CD4-positive, alpha-beta T cell treated with Interleukin-2 at 100 ng/mL for 4 hours (primary cell): ENCODE measurements at places on chromosomes 2 and 18.
A peak's percentile ranks its signal among the peaks of the same experiment; 100 is the strongest.

GRCh38 chr2:168003876-168004275 lies 243.5 kb downstream of the STK39 start:
- no peak for DNase-seq

DNA sequence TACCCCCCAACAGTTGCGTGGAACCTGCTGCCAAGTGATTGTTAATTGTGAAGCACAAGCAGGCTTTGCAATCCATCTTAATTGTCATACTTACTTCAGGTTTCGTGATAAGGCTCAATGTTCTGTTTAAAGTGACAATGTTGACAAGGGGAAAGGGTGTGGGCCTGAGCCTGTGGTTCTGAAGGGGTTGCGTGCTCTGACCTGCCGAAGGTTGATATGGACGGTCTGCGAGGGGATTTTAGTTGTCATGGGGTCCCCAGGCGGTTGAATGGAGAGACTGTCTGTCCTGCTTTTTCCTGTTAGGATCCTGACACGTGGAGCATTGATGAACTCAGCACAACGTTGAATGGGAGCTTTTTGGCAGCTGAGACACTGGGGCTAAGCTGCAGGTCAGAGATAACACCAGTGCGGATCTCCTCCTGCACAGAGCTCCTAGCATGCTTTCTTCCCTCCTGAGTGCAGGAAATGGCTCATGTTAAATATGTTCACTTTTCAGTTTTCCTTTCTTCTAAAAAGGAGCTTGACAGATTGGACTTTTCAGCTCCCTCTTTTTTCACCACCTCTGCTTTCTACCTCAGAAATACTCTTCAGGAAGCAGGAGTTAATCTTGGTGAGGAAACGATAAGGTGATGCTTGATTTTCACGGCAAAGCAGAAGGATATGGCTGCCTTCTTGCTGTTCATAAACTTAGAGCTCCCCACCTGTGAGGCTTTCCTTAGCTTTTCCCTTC lies 62.9 kb upstream of the ZEB2 start:
- no peak for DNase-seq

DNA sequence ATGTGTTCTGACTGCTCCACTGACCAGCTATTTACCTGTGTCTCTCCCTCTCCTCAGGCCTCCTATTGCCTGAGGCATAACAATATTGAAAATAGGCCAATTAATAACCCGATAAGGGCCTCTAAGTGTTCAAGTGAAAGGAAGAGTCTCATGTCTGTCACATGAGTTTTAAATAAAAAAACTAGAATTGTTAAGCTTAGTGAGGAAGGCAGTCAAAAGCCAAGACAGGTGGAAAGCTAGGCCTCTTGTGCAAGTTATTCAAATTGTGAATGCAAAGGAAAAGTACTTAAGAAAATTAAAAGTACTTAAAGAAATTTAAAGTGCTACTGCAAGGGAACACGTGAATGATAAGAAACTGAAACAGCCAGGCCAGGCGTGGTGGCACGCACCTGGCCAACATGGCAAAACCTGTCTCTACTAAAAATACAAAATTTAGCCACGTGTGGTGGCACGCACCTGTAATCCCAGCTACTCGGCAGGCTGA lies 44.9 kb upstream of the TAF4B start:
- no peak for DNase-seq

GRCh38 chr18:56282234-56283104 lies 355.9 kb downstream of the TXNL1 start:
- no peak for DNase-seq

- no peak for DNase-seq
Measured at GRCh38 chr18:24731981-24732380, 271.5 kb downstream of the HRH4 start.

DNA sequence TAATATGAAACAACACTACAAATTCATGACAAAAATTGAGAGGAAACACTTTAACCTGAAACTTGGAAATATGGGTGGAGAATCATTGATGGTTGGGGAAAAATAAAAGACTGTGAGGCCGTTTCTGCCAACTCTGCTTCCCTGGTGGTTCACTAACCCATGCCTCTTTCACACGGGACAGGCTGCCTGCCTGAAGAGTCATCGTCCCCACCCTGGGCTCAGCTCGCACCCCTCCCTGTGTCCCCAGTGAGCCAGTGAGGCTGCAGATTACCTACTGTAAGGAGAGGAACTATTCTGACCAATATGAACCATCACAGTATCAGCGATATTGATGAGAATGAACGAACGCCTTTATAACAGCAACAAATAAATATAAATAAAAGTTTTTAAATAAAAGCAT lies 357.8 kb upstream of the CDH20 start:
- DNase-seq = no peak

DNA sequence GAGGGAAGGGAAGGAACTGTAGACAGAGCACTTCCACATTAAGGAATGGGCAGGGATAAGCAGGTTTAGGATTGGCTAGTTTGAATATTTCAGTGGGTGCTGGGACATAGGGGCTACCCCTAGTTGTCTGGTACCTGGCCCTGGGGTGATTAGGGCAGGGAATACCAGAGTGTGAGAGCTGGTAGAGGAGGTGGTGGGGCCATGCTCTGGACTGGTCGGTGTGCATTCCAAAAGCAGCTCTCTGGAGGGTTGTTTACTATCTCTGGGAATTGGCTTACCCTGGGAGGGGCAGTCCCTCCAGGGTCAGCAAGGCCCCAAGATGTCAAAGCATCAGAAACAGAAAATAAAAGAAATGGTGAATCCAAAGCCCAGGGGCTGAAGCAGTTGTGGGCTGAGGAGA lies 103.8 kb downstream of the LAMA3 start:
- no peak for DNase-seq

DNA sequence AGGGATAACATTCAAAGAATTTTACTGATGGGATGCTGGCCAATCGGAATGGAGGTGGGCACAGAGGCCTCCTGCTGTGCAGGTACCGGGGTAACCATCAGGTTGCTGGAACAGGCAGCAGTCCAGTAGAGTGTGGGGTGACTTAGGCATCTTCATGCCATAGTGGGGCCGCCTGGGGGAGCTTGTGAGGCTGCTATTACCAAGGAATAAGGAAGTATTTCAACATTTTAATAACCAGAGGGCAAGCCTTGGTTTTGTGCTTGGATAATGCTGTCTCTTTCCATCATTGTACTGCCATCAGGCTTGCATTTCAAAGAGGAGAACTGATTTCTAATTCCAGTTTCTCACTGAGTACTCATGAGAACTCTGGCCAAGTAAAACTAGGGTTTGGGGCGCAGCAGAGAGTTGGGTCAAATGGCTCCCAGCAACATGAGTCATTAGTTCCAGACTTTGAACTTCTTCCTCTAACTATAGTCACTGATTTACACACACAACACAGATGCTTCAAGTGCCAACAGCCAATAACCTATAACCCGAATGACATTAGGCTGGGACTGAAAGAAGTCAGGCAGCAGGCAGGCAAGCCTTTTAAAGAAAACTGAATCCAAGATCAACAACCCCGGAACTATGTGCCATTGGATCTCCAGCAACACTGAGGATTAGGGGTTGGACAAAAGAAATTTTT lies 56.1 kb upstream of the FHL2 start:
- no peak for DNase-seq

DNA sequence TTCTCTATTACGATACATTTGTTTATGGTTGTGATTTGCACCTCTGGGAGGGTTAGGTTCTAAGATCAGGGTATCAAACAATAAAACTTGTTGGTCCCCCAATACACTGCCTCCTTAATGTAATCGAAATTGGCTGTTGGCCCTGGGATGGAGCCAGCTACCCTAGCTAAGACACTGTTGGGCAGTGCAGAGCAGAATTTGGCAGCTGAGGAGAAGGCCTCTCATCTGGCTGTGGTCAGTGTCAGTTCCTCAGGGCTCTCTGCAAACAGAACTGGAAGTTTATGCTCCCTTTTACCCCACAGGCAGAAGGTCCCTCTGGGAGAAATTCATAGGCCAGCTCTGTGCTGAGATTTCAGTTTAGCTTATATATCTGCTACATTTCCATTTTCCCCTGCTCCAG lies 8.6 kb upstream of the HAAO start:
- DNase-seq = no peak

- no peak for DNase-seq
Measured at GRCh38 chr18:69261406-69261805, 139.3 kb upstream of the DOK6 start.

- DNase-seq = no peak
Measured at GRCh38 chr18:79677221-79677620, 2.4 kb upstream of the CTDP1 start.

- DNase-seq = no peak
Measured at GRCh38 chr2:215888680-215889079, 124.7 kb downstream of the MREG start.

- no peak for DNase-seq
Measured at GRCh38 chr2:30877833-30878232, 70.6 kb upstream of the CAPN13 start.

DNA sequence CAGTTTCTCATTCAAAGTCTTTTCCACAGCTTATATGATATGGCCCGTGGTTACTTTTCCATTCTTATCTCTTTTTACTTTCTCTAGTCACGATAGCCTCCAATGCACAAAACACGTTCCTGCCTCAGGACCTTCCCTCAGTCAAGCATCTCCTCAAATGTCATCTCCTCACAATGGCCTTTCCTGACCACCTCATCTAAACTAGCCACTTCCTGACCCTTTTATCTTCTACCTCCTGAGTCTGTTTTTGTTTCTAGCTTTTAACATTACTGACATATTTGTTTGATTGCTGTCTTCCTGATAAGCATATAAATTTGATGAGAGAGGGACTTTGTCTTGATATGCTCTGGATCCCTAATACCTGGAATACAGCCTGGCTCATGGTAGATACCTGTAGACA lies 7.6 kb downstream of the PGAP1 start:
- no peak for DNase-seq

DNA sequence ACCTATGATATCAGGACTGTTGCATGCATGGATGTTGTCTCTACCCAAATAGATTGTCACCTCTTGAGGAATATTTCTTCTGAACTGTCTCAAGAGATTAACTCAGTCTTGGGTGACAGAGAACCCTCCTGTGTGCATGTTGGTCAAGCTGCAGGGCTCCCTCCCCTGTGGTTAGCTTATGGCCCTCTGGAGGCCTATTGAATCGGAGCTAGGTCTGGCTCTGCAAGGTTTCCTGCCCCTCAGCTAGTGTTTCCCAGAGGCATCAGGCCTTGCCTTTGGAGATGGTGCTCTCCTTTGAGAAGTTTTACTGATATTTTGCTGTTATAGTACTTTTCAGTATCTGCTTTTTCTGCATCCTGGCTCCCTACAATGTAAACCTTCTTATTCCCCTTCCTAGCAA lies 769.2 kb upstream of the FAM98A start:
- no peak for DNase-seq

DNA sequence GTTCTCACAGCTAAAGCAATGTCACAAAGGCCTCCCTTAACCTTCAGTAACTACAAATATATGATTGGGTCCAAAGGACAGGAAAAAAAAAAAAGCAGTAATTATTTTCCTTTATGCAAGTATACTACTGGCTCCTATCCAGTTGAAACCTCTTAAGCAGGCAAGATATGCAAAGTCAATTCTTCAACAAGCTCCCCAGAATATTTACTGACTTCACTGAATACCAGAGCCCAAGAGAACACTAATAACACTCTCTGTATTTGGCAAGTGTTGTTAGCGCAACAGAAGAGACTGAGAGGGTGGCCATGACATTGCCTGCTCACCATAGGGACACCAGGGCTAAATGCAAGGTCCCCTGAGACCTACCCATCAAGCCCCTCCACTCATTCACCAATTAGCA lies 74.5 kb downstream of the AP1S3 start:
- no peak for DNase-seq

GRCh38 chr18:48673853-48674721 lies 135.3 kb downstream of the CTIF start:
- DNase-seq = no peak

DNA sequence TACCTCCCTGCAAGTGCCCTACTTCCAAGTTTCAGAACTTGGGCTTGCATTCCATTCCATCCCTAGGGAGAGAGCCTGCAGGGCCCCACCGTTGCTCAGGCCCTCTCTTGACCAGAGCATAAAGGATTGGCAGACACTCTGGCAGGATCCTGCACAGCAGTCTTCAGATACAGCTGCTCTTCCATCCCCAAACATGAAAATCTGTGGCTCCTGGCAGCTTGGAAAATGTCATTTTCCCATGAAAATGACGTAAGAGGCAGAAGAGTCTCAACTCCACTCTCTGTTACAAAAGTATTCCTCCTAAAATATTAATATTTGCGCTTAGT lies 162.6 kb downstream of the GFPT1 start:
- no peak for DNase-seq

- DNase-seq = no peak
Measured at GRCh38 chr2:187435756-187436155, 12.3 kb downstream of the CALCRL start.

GRCh38 chr2:43443282-43443681 lies 152.6 kb downstream of the THADA start:
- DNase-seq = no peak

DNA sequence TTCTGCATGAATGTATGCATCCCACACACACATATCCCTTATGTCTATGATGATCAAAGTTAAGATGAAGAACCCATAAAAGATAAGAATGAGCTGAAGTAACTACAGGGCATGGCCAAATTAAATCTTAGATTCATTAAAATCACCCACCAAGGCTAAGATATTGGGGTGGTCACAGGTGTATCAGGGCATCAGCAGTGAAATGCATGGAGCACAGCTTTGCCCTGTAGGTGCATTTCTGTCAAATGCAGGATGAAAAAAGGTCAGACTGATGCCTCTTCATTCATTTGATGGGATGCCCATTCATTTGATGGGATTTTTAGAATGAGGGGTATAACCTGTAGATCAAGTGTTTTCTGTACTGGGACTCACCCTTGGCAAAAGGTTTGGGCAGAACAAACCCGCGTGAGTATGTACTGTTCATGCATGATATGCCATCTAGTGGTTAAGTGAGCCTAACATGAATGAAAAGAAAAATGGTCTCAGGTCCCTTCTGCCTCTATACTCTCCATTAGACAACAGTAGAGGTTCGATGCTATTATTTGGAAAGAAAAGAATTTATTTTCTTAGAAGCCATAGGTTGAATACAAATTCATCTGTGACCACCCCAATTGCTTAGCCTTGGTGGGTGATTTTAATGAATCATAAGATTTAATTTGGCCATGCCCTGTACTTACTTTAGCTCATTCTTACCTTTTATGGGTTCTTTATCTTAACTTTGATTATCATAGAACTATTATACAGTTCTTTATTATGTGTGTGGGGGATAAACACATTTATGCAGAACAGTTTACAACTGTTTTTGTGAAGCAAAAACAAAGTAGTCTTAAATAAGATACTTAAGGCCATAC lies 43.2 kb upstream of the NOSTRIN start:
- peak; percentile 59 for DNase-seq

DNA sequence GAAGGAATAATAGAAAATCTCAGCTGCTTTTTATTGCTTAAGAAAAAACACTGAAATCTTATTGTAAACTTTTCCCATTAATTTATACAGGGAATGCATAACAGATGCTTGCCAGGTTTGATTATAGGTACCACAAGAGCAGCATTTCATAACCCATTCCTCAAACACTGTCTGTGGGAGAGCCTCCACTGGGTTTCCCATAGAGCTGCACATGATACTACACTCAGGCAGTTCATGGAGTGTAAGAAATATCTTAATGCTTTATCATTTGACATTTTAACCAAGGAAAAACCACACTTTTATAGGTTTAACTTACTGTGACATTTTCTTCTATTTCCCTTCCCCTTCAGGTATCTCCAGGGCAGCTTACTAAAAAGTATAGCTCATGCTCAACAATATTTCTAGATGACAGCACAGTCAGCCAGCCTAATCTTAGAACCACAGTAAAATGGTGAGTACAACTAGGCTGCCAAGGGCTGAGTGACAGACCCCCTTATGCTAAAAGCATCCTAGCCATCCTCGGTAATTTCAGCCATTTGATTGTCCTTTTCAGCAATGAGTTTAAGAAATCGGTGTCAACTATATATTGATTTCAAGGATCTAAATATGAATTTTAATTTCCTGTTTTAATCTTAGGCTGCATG lies 22.3 kb downstream of the CCNYL1 start:
- no peak for DNase-seq

- no peak for DNase-seq
Measured at GRCh38 chr2:145597006-145597405, 1077.1 kb upstream of the ZEB2 start.
